Cardiac muscle cell (in vitro differentiated cells and primary cell): ENCODE measurements at places on chromosomes 2 and 18.

DNA sequence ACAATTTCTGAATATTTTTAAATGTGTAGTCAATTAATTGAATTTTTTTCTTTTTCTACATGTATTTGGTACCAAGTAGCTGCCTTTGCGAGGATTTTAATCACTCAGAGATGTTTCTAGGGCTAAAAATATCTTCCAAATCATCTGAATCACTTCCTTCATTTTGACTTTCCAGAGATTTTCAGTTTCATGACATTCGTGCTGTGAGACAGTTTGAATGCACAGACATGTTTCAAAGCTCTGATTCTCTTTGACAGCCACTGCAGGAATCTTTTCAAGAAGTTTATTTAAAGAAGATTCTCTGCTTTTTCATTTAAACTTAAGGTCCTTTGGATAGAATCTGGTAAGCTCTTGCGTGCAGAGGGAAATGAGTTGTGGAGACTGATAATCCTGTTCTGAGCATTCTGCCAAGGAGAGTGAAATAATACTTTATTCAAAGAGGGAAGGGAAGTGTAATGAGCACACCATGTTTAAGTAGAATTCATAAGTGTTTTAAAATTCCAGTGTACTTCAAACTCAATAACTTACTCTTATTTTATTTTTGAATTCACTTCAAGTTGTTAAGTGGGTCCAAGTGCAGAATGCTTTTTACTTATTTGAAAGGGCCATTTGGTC lies 9.7 kb downstream of the CYBRD1 start:
- no peaks in the 10 kb centered on the region for H3K36me3 ChIP-seq
- H3K27ac ChIP-seq, result no peak overlapping the region
- no peak for DNase-seq
- no peaks in the 10 kb centered on the region for H3K27me3 ChIP-seq

DNA sequence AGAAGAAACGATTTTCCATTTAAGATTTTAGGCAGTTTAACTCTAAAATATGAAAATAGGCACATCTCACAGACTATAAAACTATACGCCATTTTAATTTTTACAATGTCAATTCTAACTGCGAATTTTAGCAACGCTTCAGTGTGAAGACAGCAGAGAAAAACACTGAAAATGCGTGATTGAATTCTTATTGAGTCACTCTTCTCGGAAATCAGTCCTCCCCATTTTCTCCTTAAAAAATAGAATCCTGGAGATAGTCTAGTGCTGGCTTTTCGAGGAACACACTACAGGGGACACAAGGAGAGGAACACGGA lies 373 bp upstream of the TAF4B start:
- no peak for DNase-seq
- no peaks in the 10 kb centered on the region for H3K4me1 ChIP-seq
- H3K36me3 ChIP-seq, result no peaks in the 10 kb centered on the region
- H3K27ac ChIP-seq, result no peak overlapping the region
- no peaks in the 10 kb centered on the region for H3K27me3 ChIP-seq

- H3K27me3 ChIP-seq, result no peaks in the 10 kb centered on the region
- H3K4me1 ChIP-seq, result no peaks in the 10 kb centered on the region
- H3K36me3 ChIP-seq, result no peaks in the 10 kb centered on the region
These were observed 6.9 kb downstream of the BOK start for GRCh38 chr2:241565411-241565810.

DNA sequence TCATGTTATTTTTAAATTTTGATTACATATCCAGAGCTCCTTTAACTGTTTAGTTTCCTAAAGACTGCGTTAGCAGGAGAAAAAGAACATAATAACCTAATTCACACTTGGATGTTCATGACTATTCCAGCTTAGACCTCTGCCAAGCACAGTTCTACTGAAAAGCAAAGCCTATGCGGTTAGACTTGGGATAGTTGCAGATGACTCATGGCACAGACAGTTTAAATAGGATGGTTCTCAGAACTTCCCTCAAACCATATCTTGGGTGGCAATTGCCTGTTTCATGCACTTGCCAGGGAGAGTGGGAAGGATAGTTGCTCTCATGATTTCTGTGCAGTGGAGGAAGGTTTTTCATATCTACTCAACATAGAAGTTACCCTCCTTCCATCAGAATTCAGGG lies 149.7 kb upstream of the KLHL29 start:
- peak; percentile 6 for DNase-seq
- H3K4me3 ChIP-seq, result no peak overlapping the region

GRCh38 chr2:179239195-179239594 lies 25.4 kb downstream of the SESTD1 start:
- H3K36me3 ChIP-seq, result no peaks in the 10 kb centered on the region
- no peaks in the 10 kb centered on the region for H3K27me3 ChIP-seq
- H3K27ac ChIP-seq, result no peak overlapping the region

GRCh38 chr2:128501700-128502099 lies 183.0 kb upstream of the HS6ST1 start:
- peaks cover 27% of the 10 kb centered on the region for H3K4me1 ChIP-seq
- H3K27ac ChIP-seq, result no peak overlapping the region
- no peak for DNase-seq
- H3K4me3 ChIP-seq, result no peak overlapping the region
- H3K36me3 ChIP-seq, result no peaks in the 10 kb centered on the region
- no peaks in the 10 kb centered on the region for H3K27me3 ChIP-seq

DNA sequence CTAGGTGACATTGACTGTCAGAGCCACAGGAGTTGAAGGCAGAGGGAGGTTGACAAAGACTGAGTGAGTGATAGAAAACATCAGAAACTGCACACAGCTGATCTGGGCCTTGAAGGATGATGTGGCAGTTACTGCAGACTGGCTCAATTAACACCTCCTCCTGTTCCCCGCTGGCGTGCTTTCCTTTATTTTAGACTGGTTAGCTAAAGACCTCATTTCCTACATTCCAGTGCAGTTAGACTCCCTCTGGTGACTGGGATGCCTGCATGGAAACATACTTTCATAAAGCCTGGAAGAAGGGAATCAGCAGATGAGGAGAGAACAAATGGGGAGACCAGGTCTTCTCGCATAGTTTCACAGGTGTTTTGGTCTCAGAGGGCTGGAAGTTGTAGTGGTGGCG lies 7.1 kb downstream of the TPGS2 start:
- H3K36me3 ChIP-seq, result no peaks in the 10 kb centered on the region
- no peaks in the 10 kb centered on the region for H3K4me1 ChIP-seq
- DNase-seq, result no peak
- H3K4me3 ChIP-seq, result no peak overlapping the region
- no peaks in the 10 kb centered on the region for H3K27me3 ChIP-seq
